ENCODE measurements at places on chromosomes 4 and X.

GRCh38 chr4:162409048-162409447 lies 245.2 kb upstream of the FSTL5 start:
- no peak for DNase-seq

GRCh38 chr4:74931376-74931775 lies 1.5 kb upstream of the PARM1 start:
- DNase-seq, result peak; percentile 21

GRCh38 chrX:33307911-33308354 lies 96.6 kb upstream of the DMD start:
- no peak for DNase-seq

DNA sequence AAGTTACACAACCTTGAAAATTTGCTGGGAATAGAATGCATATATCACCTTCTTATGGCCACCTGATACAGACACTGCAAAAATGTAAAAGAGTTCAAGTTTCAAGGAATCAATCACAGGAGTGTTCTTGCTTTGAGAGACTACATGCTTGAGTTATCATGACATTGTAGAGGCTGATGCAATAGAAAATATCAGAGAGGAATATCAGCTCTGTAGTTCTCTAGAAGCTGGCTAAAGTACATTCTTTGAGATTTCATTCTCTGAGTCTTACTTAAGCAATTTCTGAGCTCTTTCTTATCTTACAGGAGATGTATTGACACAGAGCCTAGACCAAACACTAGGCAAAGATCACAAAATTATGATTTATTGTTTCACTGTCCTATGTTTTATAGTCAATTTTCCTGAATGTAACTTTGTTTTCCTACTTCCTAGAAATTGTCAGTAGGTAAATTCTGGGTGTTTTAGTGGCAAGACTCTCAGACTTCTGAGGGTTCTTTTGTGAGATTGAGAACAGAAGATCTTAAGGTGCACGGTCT lies 152.1 kb upstream of the HPGD start:
- DNase-seq, result no peak

GRCh38 chrX:68868902-68869800 lies 40.3 kb downstream of the EFNB1 start:
- no peak for DNase-seq

Data from retina (tissue), 1 donor.